CD4-positive, alpha-beta memory T cell (primary cell): ENCODE measurements at places on chromosomes 1 and 21.

- no peak for DNase-seq
Observed at GRCh38 chr1:189356206-189356605, 1121.5 kb downstream of the BRINP3 start.

GRCh38 chr1:12170263-12170671, 3.5 kb downstream of the TNFRSF1B start:
- no peak for DNase-seq

- DNase-seq, result no peak
Observed at GRCh38 chr1:161274874-161275273, 16.3 kb downstream of the PCP4L1 start.

DNA sequence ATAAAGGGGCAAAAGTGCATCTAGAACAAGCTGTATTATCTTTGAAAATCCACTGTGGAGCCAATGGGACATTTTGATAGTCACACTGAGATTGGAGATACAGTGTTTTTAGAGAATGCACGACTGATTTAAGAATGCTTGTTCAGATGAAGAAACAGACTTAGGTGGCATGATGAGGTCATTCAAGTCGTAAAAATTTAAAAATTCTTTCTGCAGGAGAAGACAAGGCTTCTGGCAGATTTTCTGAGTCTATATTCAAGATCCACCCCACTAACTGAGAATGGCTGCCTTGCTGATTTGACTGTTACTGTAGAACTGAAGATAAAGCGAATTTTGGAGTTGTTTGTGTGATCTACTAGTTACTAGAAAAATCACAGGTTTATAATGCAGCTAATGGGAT, 310.6 kb downstream of the LRRC7 start:
- no peak for DNase-seq

DNA sequence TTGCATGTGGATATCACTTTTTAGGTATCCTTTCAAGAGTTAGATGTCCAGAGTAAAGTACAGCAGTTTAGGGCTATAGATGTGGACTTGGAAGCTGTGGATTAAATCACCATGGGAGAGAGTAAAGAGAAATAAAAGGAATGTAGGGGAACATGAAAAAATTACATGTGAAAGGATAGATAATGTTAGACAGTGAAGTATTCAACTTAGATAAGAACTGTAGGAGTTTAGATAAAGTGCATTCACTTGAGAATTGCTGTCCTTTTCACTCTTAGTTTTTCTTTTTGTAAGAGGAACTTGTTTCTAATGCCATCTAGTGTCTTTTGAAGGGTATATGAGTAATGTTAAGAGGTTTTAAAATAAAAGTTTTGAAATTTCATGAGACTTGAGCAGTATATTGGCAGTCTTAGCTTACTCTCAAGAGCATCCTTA, 40.1 kb downstream of the MAST2 start:
- no peak for DNase-seq
